ENCODE measurements at places on chromosomes 1 and 21.

DNA sequence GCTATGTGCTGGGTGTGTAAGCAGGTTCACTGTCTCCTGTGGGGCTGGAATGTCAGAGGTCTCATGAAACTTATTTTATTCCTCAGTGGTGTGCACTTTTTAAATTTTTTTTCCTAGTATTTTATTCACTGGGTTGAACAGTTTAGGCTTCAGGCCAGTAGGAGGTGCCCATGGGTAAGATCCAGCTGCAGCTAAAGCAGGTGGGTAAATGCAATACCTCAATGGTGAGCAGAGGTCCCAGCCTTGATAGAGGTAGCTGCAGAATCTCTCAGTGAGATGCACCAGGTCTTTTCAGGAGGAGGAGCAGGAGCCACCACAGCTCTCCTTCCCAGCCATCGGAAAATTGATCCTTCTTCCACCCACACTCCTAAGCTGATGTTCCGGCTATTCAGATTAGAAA, 12.6 kb upstream of the OR6N2 start:
- no peak for DNase-seq

DNA sequence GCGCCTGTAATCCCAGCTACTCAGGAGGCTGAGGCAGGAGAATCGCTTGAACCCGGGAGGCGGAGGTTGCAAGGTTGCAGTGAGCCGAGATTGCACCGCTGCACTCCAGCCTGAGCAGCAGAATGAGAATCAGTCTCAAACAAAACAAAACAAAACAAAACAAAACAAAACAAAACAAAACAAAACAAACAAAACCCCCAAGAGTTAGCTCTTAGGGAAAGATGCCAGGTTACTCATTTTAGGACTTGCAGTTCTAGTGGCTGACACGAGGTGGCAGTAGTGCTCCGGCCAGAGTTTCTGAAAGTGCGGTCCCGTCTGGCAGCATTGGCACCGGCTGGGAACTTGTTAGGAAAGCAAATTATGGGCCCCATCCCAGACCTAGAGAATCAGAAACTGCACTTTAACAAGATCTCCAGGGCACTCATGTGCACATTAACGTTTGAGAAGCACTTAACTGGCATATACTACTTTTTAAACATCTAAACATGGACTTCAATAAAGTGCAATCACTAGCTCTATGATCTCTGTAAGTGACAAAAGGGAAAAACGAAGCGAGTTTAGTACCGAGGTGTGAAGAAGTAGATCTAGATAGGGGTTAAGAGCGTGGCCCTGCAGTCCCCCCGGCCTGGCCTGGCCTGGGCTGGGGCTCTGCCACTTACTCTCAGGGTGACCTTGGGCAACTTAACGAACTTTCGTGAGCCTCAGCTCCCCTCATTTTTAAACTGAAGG, 41.9 kb upstream of the TNFRSF1B start:
- peak; percentile 7 for DNase-seq

GRCh38 chr1:47521034-47521881, 83.4 kb downstream of the FOXD2 start:
- no peak for DNase-seq

- DNase-seq = no peak
Observed at GRCh38 chr1:52748119-52748518, 21.9 kb downstream of the ZYG11B start.

DNA sequence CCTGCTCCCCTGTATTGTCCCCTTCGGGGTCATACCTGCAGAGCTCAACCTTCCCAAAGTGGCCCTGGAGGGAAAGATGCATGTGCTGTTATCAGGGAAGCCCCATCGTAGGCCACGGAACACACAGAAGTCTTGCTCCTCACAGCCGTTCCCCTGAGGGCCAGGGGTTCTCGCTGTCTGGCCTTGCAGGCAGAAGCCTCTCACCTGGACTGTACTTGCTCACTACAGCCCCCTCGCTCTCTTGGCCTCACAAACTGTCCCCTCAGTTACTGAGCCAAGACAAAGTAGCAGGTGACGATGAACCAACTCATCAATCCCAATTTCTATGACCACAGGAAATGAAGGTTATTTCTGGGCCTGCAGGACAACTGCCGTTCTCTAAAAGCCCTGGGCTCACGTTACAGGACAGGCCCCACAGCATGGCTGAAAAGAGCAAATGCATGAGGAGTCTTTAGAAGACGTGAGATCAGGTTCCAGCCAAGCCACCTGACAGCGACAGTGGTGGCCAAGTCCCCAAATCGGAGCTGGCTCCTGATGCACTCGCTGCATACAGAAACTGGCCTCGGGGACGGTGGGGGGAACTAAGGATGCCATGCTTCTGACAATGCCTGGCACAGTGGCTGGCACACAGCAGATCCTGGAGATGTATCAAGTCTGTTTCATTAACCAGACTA, 95.0 kb downstream of the RAVER2 start:
- DNase-seq = no peak

DNA sequence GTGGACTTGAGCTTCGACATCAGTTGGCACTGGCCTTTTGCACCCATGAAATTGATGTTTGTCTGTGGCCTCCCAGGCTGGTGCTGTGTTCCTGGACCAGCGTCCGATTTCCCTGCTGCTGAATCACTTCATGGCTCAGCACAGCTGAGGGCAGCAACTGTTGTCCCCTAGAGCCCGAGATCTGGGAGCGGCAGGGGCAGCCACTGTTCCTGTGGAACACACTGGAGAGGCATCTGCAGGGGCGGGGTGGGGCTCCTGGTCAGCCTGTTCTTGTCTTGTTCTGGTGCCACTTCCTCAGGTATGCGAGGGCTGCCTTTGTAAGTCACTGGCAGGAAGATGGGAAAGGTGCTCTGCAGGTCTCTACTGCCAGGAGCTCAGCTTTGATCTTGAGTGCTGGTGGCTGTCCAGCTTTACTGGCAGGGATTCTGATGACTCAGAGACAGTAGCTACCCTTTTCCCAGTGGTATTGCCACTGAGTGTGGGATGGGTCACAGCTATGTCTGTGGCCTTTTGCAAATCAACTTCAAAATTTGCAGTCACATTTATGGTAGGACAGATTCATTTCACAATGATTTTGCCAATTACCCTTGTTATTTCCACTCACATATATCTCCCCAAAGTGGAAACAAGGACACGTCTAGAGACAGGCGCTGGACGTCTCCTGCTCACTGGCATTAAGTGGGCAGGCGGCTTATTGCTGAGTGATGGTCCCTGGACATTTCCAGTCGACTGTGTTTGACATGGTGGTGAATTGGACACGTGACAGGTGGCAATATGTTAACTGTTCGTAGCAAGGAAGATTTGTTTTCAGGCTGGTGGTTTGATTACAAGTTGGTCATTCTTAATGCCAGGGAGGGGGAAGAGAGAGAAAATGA, 15.3 kb downstream of the AGPAT3 start:
- no peak for DNase-seq

GRCh38 chr1:236065509-236066005, 667 bp upstream of the NID1 start:
- no peak for DNase-seq

GRCh38 chr1:20657024-20657423, 4.1 kb downstream of the DDOST start:
- DNase-seq = no peak

GRCh38 chr1:243179720-243180119, 75.4 kb downstream of the CEP170 start:
- DNase-seq = no peak

- no peak for DNase-seq
Observed at GRCh38 chr1:203556047-203556851, 62.3 kb downstream of the OPTC start.

DNA sequence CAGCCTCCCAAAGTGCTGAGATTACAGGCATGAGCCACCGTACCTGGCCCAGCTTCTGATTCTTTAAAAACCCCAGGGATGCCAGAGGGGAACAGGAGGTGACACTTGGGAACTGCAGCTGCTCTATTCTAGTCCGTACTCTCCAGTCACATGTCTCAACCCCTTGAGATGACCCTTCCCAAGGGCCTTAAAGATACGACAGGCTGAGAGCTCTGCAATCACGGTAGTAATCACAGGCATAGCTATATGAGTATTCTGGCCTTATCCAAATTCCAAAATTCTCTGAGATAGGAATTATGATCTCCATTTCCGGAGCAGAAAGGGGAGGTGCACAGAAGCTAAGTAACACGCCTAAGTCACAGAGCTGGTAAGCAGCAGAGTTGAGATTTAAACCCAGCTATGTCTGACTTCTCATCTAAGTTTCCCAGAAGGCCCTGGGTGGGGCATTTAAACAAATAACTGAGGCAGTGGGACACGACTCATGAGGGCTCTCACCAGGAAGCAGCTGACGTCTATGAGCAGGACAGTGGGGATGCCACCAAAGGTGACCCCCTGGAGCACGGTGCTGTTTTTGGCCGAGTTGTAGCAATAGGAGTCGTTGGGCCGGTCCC, 5.2 kb downstream of the TMEM63A start:
- DNase-seq = no peak

- DNase-seq = no peak
Observed at GRCh38 chr1:9905010-9905409, 5.1 kb downstream of the CTNNBIP1 start.

Measured in foreskin keratinocyte (primary cell).